ENCODE measurements at places on chromosomes 5 and 9.
A peak's percentile ranks its signal among the peaks of the same experiment; 100 is the strongest.

DNA sequence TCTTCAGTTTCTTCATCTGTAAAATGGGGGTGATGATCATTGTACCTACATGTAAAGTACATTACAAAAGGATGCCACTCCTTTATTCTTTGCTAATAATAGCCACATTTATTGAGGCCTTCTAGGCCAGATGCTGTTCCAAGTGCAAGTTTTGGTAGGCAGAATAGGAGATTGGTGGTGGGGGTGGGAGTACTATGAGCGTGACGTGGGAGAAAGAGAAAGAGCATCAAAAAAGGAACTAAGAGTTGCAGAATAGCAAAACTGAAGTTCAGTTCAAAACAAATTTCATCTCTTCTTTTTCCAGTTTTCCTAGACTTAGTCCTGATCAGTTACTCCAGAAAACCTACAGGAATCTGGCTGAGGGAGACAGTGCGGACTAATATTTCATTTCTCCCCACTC is 174.1 kb downstream of the SNX18 start:
- DNase-seq, result no peak

DNA sequence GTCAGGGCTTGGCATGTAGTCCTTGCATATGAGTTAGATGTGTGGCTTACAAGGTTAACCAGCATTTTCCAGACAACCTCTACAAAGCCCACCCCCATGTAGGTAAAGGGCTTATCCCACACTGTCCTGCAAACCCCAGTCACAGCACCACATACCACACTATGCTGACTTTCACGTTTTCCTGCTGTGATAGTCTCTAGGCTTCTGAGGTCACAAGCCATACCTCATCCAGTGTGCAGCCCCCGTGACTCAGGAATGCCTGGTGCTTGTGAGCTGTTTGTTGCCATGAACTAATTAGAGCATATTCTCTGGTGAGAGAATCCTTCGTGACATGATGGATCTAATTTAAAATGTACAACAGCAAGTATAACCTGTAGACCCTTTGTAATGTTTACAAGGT is 50.8 kb downstream of the ERAP1 start:
- DNase-seq, result no peak

GRCh38 chr5:17964067-17964466 is 329.8 kb downstream of the TAF11L14 start:
- no peak for DNase-seq

DNA sequence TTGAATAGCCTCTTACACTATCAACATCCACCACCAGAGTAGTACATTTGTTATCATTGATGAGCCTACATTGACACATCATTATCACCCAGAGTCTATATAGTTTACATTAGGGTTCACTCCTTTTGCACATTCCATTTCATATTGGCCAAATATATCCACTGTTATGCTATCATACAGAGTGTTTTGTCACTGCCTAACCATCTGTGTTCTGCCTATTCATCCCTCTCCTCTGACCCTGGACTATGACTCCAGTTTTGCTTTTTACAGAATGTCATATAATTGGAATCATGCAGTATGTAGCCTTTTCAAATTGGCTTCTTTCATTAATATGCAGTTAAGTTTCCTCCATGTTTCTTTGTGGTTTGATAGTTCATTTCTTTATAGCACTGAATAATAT is 904.7 kb downstream of the TLE1 start:
- DNase-seq, result no peak

DNA sequence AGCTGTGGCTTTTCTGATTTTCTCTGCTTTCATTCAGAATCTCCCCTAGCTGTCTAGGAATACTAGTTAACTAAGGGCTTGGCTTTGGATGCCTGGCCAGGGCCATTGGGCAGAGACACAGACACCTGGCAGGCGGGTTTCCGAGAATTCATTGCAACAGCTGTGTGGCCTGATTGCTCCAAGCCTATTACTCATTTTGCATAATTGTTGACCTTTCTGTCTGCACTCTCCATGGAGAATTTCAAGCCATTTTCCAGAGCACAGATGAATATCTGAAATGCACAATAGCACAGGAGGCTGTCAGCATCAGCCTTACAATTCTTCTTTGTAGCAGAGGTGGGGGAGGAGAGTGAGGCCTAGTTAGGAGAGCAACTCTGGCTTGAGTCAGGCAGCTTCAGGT is 310.5 kb downstream of the DMAC1 start:
- no peak for DNase-seq

GRCh38 chr5:135502836-135503520 is 32.8 kb downstream of the NEUROG1 start:
- DNase-seq, result no peak

DNA sequence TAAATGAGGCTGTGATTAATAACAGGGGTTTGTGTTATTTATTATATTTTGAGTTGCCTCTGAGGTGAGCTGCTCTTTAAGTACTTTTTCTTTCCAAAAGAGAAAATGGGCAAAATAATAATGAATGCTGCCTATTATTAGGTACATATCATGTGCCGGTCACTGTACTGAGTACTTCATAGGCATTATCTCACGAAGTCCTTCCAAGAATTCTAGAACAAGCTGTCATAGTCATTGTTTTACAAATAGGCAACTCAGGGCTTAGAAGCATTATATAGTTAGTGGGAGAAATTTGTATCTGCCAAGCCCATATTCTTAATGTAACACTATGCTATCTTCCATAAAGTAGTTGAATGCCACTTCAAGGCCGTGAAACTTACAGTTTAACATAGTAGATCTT is 628.7 kb downstream of the CCDC171 start:
- DNase-seq, result no peak

- peak; percentile 11 for DNase-seq
Observed at GRCh38 chr9:68949271-68950000, 64.5 kb downstream of the PRKACG start.

- DNase-seq, result no peak
Observed at GRCh38 chr5:169706071-169706470, 69.0 kb downstream of the DOCK2 start.

DNA sequence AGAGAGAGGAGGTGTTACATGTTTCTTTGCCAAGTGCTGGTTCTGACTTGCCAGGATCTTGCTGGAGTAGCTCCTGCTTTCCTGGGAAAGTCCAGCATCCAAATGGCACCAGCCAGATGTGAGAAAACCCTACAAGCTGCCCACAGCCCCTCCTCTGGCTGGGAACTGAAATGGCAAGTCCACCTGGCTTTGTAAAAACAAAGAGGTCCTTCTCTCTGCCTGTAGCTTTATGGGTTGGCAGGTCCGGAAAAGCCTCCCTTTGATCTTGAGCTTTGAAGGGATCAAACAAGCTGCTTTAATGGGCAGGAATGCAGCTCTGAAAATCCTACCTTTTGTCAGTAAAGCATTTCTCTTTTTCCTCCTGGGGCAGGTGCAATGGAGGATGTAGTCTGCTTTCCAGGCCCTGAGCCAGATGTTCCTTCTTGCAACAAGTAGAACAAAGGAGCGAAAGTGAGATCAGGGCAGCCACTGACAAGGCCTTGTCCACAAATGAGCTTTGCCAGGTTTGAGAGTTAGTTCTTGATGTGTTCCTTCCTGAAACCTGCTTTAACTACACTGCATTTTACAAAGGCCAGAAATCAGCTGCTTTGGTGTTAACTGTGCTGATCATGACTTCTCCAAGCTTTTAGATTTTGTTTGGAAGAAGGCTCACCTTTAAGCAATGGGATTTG is 456.7 kb downstream of the ZNF608 start:
- no peak for DNase-seq

DNA sequence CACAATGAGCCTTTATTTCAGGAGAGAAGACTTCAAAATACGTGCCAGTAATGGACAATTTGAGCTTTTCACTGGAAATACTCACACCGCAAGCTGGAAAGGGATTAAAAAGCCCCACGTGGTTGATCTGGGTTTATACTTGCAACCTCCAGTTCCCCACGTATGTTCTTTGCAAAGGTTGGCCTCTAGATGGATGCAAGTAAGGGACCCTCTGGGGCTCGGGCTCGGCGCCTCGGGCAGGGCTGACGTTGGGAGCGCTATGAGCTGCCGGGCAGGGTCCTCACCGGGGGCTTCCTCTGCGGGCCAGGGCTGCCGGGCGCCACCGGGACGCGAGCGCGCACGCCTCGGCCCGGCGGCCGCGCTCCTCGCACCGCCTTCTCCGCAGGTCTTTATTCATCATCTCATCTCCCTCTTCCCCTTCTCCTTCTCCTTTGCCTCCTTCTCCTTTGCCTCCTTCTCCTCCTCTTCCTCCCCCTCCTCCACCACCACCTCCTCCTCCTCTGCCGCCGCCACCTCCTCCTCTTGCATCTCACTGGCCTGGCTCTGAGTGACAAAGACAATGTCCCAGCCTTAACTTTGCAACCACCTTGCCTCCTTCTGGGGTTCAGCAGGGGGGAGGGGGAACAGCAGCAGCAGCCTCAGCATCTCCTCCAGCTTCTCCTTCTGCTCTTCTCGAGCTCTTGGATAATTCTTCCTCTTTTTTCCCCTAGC is 701 bp upstream of the ZNF462 start:
- DNase-seq, result no peak
